ENCODE measurements at places on chromosomes 11 and 22.

- DNase-seq: no peak
These were observed 796 bp downstream of the TIMP3 start for GRCh38 chr22:32802237-32802765.

- no peak for DNase-seq
These were observed 214.1 kb downstream of the OPCML start for GRCh38 chr11:133318221-133318620.

DNA sequence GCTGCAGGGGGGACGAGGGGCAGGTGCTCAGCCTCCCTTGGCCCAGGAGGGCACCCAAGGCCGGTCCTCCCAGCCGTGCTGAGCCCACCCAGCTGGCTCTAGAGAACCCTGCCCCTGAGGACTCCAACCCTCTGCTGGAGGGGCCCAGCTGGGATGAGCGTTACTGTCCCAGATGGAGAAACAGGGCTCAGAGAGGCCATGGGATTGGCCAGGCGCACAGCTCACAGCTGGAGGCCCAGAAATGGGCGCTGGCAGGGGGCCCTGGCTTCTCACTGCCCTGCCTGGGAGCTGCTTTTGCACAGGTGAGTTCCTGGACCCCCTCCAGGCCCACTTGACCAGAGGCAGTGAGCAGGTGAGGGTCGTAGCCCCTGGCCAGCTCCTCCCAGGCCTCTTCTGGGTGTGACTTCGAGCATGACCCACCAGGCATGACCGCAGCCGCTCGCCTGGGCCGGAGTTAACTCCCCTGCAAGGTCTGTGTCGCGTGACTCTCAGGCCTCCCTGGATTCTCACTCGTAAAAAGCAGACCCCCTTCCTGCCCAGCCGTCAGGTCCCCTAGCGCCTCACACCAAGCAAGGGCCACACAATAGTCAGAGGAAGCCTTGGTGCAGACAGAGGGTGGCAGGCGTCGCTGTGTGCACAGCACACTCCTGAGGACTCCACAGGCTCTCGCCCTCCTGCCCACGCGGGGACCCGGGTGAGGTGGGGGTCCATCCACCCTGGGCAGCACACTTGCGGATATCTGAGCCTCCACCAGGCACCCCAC is 19.7 kb upstream of the IL17REL start:
- no peak for DNase-seq

GRCh38 chr11:120863359-120863758 is 160.5 kb upstream of the TBCEL start:
- no peak for DNase-seq
